ENCODE measurements at places on chromosomes 6 and 20.
A peak's percentile ranks its signal among the peaks of the same experiment; 100 is the strongest.

DNA sequence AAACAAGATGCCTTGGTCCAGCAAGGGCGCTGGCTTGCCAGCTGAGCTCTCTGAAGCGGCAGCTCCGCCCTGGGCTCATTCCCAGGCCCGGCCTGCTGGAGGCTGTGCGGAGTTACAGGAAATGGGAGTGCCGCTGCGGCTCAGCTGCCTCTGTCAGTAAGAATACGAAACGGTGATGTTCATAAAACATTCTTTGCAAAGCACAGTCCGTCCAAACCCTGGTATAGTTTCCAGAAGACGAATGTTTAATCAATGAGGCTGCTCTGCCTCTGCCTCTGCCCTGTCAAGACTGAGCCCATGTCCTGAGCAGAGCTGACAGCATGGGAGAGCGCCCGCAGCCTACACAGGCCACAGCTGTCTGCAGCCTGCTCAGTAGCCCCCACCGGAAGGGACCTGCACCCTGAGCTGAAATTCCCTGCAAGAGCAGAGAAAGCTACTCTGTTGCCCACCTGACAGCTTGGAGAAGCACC, 153.3 kb upstream of the SNX9 start:
- DNase-seq, result peak; percentile 88

- no peak for DNase-seq
These were observed 1.5 kb downstream of the PYGB start for GRCh38 chr20:25249198-25249931.

DNA sequence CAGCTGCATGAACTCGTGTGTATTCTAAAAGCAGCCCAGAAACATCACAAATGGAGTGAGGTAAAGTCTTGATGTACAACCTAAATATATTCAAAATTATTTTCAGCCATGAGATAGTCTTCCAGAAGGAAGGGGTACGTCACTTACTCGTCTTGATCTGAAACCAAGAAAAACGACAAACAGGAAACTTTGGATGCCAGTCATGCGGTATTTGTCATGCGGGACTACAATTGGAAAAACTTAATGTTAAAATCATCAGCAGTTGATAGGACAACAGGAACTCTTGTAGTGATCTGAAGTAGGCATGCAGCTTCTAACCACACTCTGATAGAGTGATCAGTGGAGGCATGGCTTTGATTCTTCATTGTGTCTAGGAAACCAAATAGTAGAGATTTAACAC, 29.7 kb downstream of the FAM217A start:
- no peak for DNase-seq

GRCh38 chr20:8621001-8621400, 447.9 kb upstream of the PLCB4 start:
- DNase-seq, result no peak

DNA sequence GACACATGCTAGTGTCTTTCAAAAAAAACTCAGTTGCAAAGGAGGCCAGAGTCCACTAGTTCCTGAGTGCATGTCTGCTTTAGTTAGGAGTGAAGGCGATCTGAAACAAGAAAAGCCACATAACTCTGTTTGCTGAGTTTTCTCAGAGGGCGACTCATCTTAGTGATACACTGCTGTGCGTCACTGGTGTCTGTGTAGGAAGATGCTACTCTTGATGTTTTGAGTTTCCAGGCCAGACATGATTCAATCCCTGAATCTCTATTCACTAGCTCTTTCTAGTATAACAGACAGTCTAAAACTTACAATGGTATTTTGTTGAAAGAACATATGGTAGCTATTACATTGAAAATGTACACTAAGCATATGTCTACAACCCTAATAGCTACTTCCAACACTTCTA, 60.9 kb downstream of the GFRAL start:
- no peak for DNase-seq

GRCh38 chr6:36731622-36732310, 34.1 kb downstream of the RAB44 start:
- DNase-seq, result no peak

- DNase-seq, result no peak
These were observed 860.5 kb downstream of the DHX35 start for GRCh38 chr20:39822667-39823066.

DNA sequence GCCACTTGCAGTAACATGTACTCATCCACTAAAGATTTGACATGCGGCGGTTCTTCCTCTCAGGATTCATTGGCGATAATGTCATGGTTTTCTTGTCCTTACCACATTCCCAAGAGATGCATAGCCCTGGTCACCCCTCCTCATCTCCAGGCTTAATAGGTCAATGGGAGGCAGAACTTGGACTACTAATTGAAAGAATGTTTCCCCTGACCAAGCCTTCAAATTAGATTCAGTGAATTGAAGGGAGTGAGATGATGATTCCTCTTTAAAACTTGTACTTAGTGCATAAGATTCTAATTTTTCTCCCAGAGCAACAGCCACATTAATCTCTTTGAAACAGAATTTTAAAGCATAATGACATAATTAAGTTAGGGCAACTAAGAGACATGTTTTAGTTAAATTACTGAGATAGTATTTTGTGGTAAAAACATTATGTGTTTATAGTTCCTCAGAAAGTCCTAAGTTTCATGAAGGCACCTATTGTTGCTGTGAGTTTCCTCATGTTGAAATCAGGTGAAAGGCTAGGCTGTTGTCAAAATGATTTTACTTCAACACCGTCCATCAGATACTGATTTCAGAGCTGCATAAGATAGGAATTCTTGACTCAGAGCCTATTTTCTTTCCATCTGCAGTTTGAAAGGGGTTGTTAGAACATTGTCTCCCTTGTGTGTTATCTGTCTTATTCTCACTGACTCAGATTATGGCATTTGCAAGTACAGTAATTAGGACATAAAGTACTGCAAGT, 48.5 kb downstream of the STK4 start:
- DNase-seq, result no peak

DNA sequence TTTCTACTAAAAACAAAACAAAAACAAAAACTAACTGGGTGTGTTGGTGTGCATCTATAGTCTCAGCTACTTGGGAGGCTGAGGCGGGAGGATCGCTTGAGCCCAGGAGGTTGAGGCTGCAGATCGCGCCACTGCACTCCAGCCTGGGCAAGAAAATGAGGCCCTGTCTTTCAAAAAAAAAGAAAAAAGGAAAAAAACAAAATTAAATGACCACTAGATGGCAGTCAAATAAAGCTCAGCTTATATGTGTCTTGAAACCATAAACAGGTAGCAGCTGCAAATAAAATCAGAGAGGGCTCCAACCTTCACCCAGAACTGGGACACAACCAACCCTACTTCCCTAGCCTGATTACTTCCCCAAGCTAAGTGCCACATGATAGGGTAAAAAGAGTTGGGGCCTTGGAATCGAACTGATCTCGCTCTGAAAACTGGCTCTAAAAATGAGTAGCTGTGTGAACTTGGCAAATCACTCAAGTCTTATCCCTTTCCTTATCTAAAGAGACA, 67.1 kb upstream of the ADGRF4 start:
- peak; percentile 4 for DNase-seq

DNA sequence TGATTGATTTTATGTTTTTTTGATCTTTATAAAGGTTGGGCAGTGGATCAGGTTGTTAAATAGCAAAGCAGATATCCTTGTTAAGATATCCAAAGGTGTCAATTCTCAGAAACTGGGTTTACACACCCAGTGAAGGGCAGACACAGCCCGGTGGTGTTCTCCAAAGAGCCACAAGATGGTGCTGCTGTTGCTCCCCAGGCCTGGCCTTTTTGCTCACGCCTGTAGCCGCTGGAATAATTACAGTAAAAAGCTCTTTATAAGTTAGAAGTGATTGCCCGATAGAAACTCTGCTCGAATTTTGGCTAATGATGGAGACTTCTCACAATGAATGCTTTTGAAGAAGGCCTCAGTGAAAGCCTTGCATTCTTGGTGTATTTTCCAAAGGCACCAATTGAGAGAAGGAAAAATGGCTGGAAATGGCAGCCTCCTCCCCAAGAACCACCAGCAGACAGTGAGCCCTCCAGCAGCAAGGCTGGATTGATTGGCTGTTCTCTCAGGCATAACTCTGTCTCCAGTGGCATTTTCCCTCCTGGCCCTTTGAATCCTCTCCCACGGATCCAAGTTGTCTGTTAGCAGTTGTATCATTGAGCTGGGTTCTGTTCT, 120.5 kb upstream of the CHD6 start:
- DNase-seq, result peak; percentile 22

DNA sequence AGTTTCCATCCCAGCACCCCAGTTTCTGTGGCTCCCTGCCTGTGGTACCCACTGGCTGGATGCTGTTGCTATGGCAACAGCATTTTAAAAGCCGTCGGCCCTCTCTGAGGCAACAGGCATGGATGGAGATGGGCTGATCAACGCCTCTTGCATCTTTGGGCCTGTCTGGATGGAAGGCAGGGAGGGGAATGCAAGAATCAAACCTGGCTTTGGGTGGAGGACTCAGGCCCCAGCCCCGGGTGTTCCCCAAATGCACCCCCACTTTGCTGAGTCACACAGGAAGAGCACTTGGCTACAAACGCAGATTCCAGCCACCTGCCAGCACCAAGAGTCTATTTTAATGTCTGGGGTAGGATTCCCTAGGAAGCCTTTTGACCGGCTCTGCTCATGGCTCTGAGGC, 45.7 kb upstream of the TGM2 start:
- no peak for DNase-seq

GRCh38 chr6:159172091-159172491, 2.9 kb downstream of the FNDC1 start:
- DNase-seq, result no peak

GRCh38 chr6:24909241-24910216, 26.2 kb downstream of the RIPOR2 start:
- no peak for DNase-seq

Data from hepatic stellate cell (primary cell).